Activated T-cell treated with anti-CD3 and anti-CD28 coated beads for 24 hours (primary cell): ENCODE measurements at places on chromosomes 3 and 15.
A peak's percentile ranks its signal among the peaks of the same experiment; 100 is the strongest.

DNA sequence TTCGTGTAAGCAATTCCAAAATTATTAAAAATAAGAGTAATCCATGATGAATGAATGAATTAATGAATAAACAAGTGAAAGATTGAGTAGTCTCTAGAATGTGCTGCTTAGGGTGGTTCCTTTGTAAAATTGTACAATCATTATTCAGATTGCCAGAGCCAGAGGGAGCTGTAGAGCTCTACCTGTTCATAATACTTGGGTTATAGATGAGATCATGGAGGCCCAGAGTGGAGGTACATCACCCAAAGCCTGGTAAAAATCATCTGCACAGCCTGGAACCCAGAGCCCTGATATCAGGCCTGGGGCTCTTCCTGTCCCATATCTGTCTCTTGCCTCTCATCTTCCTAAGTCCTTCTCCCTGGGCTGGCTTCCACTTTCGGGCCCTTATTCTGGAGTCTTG lies 297.2 kb downstream of the RPLP1 start:
- DNase-seq: no peak

DNA sequence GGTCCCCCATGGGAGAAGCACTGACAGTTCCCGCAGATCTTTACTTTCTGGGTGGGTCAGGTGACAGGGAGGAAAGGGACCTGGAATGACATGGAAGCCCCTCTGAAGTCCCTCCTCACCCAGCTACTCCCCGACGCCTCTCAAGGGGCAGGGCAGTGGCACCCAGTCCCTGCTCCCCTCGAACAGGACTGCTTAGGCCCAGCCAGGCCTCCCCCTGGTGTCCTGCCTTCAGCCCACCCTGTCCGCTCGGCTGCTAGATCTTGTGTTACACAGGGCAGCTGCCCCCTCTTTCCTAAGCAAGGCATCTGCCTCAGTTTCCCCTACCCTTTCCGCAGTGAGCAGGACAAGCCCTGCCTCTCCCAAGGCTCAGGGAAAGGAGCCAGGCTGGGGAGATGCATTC lies 226.5 kb downstream of the XXYLT1 start:
- no peak for DNase-seq

- DNase-seq: no peak
These were observed 85.5 kb downstream of the CD200R1L start for GRCh38 chr3:112761062-112761638.

- no peak for DNase-seq
These were observed 12.7 kb upstream of the SETD2 start for GRCh38 chr3:47176582-47176981.

- peak; percentile 88 for DNase-seq
These were observed at the start of gene PCCB for GRCh38 chr3:136250059-136250902. PCCB (plus strand) TSS chr3:136250340; CDS start chr3:136250376, 36 bp downstream.

- no peak for DNase-seq
These were observed 67.7 kb downstream of the IFT80 start for GRCh38 chr3:160331127-160331937.

DNA sequence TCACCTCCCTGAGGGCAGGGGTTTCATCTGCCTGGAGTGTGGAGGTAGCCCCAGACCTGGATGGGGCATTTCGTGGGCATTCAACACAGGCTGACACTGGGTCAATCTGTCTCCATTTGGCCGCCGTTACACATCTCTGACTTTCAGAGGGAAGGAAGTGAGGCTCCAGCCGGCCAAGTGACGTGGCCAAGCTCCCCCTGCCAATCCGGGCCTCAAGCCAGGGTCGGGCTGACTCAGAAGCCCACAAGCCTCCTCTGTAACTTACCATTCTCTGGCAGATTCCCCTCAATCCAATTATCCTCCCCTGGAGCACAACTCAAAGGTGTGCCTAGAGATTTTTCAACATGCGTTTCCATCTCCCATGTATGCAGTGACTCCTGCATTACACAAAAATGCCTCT lies 227.6 kb downstream of the KLF13 start:
- no peak for DNase-seq
